ENCODE measurements at places on chromosomes 7 and 10.

DNA sequence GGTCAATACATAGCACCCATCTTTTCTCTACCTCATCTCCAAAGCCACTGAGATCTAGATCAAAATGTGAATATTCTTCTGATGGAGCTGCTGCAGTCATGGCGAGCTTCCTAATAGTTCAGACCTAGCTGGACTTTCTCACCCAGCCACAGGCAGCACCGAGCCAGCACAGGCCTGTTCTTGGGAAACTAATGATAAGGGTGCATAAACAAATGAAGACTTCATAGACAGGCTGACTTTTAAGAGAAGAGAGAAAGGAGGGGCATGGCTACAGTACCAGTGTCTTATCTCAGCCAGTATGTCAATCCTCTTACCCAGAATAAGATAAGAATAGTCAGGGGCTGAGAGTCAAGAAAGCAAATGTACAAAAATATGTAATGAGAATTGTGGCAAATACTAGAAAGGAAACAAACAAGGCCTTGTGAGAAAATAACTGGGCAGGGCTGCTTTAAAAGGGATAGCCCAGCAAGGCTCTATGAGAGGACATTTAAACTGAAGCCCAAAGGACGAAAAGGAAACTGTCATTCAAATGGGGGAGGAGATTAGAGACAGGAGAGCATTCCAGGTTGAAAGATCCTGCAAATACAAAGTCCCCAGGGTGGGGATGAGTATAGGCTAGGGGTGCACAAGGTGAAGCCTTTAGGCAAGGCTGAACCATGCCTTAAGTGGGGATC lies 21.8 kb upstream of the CDK14 start:
- DNase-seq = no peak

DNA sequence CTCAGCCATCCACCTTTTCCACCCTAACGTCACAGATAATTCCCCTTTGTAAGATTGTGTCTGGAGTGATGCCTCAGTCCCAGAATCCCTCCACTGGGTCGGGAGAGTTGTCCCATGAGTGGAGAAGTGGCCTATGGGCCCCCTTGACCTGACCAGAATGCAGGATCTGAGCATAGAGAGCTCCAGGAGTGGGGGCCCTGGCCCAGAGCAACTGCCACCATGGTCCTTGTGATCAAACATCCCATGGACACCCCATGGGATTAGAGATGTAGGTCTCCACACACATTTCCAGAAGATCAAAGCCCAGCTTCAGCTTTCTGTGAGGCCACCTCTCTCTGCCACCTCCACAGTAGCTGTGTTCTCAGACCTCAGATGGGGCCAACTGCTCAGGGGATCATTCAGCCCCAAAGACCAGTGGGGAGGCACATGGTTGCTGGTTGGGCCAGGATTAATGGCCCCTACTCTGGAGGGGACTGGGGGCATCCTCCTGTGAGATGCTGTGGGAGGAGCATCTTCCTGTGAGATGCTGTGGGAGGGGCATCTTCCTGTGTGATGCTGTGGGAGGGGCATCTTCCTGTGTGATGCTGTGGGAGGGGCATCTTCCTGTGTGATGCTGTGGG lies 28.5 kb upstream of the DPYSL4 start:
- DNase-seq = no peak

GRCh38 chr10:104608091-104608828 lies 32.8 kb upstream of the SORCS3 start:
- no peak for DNase-seq

DNA sequence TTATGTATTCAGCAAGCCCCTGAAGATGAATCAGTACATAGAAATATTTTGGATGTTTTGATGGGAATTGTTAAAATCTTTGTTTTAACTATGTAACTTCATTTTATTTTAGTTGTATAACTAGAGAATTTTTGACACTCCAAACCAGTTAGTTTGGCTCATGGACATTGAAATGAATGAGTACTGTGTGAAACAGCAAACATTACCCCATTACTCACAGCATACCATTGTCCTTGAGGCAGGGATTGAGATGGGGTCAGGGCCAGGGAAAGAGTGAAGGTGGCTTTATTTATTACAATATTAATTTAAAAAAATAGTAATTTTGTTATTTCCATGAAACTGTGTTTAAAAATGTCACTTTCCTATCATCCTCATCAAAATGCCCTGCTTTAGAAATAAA lies 4.8 kb upstream of the BMPER start:
- DNase-seq = no peak

GRCh38 chr7:332020-332517 lies 42.1 kb downstream of the FOXL3 start:
- no peak for DNase-seq

DNA sequence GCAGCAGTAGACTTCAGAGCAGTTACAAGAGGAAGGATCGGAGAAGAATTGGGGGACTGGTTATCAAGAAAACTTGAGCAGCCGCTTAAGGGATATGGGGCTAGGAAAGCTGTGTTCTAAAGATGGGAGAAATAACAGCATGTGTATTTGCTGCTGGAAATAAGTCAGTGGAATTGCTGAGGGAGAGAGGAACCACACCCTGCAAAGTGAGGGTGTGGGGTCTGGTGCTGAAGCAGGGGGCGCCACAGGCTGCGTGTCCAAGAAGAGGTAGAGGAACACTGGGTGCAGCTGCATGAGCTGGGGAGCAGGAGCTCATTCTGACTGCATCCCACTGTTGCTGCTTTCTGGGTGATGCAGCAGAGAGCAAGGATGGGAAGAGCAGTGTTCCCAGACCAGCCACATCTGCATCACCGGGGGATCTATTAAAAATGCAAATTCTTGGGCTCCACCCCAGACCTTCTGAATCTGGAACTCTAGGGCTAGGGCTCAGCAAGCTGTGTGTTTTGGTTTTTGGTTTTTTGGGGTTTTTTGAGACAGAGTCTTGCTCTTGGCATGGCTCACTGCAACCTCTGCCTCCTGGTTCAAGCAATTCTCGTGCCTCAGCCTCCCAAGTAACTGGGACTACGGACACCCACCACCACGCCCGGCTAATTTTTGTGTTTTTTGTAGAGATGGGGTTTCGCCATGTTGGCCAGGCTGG lies 97.1 kb upstream of the DNAJB6 start:
- DNase-seq = no peak

DNA sequence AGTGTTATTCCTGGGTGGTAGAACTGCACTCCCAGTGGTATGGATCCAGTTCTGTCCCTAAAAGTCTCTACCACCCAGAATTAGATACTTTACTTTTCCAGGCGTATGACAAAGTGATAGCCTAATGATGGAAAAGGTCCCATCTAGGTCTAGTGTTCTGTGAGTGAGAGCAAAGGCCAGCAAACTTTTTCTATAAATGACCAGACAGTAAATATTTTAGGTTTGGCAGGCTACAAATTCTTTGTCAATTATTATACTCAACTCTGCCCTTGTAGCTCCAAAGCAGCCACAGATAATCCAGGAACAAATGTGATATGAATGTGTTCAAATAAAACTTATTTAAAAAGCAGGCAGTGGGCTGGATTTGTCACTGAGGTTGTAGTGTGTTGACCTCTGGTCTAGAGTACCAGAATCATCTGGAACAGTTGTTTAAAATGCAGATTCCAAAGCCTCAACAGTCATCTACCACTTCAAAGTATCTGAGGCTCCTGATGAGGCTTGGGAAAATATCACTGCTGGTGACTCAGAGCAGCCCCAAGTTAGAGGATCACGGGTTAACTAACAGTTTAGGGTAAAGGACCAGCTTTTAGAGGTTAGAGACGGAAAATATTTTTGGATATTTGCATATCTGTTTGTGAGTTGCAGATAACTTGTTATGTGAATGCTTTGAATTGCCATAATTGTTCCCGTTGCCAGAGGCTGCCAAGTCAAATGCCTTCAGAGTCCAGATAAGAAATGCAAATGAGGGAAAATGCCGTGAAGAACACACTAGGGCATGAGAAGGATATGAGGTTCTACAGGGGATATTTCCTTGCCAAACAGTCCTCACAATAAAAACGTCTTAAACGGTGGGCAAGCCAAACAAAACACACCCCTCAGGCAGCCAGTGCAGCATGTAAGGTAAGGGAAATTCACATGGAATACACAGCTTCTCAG lies 19.4 kb downstream of the NRAP start:
- no peak for DNase-seq

DNA sequence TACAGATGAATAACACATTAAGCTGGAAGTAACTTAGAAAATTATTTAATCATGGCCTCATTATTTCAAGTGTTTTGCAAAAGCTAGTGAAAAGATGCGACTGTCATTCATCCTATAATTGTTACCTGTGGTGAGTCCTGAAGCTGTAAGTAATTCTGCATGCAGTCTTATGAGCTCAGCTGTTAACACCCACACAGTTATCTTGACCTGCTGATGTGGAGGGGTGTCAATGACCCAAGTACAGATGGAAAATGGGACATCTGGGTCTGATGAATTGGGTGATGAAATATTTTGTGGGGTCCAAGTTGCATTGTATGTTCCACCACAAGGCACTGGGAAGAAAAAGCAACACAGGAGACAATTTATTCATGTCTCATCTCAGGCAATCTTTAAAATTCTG lies 68.9 kb downstream of the OR13A1 start:
- DNase-seq = no peak

GRCh38 chr10:34046506-34047034 lies 712.1 kb upstream of the NRP1 start:
- no peak for DNase-seq

DNA sequence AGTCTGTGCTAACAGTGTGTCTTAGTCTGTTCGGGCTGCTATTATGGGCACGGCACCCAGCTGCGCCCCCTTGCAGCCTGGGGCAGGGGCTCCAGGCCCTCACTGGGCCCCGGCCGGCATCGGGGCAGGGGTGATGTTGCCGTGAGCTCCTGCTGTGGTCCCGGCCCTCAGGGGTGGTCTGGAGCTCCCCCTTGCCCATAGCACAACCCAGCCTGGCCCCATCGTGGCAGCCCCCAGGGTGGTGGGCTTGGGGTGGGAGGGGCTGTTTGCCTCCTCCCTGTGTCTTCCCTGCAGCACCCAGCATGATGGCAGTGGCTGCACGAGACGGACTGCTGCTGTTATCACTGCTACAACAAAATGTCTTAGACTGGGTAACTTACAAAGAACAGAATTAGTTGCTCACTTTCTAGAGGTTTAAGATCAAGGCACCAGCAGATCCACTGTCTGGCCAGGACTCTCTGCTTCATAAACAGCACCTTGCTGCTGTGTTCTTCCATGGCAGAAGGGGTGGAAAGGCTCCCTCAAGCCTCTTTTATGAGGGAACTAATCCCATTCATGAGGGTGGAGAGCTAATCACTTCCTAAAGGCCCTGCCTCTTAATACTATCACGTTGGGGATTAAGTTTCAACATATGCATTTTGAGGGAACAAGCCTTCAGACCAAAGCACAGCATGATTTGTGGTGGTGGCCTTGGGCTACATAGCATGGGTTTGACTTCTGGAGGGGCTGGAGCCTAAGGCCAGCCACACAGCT lies 149.5 kb downstream of the SEC23IP start:
- DNase-seq = no peak

DNA sequence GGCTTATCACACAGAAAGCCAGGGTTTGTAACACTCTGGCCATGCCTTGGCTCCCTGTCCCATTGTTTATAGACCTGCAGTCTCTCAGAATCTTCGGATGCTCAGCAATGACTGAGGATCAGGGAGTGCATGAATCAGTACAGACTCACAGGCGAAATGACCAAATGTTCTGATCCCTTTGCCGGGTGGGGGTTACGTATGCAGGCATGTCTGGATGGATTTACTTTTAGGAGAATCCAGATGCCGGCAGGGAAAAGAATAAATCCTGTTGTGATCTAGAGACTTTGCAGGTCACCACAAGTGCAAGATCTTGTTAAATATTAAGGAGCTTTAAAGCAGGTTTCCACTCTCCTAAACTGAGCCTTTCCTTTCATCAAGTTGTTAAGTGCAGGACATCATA lies 149.5 kb downstream of the SFMBT2 start:
- DNase-seq = no peak

DNA sequence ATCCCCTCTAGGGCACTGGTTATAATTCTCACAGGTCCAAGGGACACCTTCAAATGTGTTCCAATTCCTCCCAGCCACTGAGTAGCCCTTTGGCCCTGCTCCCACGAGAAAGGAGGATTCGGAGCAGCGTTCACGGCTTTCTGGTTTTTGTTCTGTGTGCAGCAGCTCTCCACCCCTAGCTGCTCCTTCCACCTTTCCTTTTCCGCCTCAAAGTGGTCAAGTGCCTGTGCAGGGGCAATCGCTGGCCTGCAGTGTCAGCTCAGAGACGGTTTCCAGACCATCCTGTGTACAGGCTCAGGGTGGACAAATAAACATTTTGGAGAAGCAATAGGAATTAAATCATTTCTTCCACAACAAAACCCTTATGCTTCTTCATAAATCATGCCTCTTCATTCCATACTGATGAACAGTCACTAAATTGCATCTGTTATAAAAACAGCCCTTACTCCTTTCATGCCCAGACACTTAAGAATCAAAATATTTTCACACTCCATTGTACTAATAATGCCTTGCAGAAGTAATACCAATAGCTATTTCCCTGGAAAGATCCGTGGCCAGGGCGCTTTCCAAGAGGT lies 1.1 kb downstream of the KIAA1549 start:
- no peak for DNase-seq

- no peak for DNase-seq
Observed at GRCh38 chr10:7649673-7650300, 17.0 kb downstream of the ITIH5 start.

DNA sequence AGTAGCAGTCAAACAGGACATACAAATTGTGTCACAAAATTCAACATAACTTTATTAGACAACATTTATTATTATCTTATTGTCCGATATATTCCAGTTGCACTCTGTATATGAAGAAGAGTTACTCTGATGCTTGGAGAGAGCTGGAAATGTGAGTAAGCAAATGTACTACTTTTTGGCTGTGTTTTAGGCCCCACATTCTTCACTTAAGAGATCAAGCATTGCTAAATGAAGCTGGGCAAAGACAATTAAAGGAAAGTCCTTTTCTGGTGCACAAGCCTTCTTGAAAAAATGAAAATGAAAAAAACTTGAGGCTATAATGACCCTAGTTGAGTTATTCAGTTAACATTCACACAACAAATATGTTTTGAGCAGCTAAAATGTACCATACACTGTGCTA lies 26.1 kb downstream of the MYPN start:
- no peak for DNase-seq

GRCh38 chr10:70564901-70565351 lies 37.6 kb downstream of the PRF1 start:
- DNase-seq = no peak

DNA sequence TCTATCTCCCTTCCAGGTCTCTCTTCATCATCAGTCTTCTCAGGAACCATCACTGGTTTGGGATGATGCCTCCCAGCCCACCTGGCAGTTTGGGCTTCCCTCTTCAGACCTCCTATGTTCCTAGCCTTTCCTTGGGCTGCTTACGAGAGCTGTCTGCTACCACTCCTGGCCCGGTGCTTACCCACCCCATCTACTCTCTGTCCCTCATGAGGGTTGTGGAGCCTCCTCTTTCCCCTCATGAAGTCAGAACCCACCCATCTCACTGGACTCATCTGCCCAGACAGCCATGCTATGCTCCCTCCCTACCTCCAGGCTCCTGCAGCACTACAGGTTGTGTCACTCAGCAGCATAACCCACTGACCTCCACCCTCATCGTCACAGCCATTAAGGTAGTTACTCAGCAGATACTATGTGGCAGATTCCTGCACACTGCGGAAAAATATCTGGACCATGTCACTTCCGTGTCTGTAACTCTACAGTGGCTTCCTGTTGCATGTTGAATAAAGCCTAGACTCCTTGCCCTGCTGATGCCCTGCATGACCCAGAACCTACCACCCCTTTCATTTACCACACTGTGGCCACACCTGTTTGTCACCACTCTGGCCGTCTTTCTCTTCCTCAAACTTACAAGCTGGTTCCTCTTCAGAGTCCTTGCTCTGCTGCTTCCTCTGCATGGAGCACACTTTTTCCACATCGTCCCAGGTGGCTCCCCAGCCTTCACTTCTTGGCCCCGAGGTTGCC lies 2.0 kb downstream of the DBNL start:
- DNase-seq = no peak

- no peak for DNase-seq
Observed at GRCh38 chr10:22805304-22805703, 90.9 kb upstream of the PIP4K2A start.

Measured in right forelimb (tissue), 1 donor.